ENCODE measurements at places on chromosomes 16 and 17.
A peak's percentile ranks its signal among the peaks of the same experiment; 100 is the strongest.

- no peak for DNase-seq
Measured at GRCh38 chr17:73419881-73420280, 108.1 kb upstream of the CDC42EP4 start.

DNA sequence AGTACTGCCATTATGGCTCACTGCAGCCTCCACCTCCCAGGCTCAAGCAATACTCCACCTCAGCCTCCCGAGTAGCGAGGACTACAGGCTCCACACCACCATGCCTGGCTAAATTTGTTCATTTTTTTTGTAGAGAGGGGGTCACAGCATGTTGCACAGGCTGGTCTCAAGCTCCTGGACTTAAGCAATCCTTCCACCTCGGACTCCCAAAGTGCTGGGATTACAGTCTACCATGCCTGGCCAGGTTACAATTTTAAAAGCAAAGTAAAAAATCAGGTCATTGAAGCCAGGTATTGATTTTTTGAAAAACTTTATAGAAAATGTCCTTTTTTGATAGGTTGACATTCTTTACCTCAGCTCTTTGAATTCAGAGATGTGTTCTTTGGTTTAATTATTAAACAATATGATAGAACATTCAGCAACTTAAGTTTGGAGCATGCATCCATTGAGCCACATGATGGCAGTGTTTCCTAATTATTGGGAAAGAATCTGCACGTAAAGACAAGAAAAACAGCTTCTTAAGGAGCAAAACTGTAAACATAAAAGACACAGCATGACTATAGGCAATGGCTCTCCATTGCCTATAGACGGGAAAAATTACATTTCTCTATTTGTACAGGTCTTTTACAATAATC lies 1.7 kb upstream of the SLC16A11 start:
- peak; percentile 61 for DNase-seq

DNA sequence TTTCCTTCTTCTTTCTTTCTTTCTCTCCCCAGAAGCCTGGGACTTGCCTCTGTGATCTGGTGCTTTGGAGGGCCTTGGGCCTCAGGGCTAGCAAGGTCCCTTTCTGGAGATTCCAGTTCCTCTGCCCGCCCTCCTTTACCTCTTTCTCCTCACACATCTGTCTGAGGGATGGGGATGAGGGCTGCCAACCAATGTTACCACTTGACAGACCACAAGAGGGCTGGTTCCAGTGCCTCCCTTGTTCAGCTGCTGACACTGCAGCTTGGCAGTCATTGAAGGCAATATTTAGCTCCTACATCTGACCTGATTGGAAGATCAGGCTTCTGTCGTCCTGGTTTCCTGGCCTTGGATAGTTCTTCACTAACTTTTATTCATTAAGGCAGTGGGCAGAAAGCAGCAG lies 3.6 kb upstream of the ZNF652 start:
- DNase-seq, result peak; percentile 65

DNA sequence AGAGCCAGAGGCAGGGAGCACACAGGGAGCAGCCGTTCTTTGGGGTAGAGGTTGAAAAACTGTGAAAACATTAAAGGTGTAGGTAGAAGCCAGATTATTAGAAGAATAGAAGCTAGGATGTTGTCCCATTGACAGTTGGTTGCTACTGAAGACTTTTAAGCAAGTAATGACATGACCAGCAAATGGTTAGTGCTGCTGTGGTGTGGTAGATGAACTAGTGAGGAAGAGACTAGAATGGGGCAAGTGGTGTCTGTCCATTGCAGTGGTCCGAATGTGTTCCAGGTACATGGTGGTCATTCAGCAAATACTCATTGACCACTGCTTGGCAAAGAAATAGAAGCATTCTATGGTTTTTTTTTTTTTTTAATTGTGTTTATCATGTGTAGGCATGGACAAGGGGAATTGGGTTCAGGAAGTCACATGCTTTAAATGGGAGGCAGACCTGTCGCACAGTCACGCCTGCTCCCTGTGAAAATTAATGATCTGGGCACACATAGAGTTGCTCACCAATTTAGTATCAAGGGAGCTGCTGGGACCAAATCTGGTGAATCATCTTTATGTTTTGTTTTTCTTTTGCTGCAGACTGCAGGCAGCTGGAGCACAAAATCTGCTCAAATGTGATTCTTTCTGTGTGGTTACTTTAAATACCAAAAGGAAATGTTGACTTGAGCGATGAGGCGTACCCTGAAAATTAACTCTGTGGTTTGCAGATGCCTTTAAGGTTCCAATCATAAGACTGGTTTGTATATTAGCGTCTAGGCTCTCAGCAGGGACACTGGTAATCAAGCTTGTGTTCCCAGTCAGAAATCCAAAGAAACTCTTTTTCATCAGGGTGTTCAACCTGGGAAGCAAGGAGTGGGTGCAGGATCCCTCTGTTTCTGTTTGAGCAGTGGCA lies 30.7 kb downstream of the YPEL2 start:
- peak; percentile 95 for DNase-seq

DNA sequence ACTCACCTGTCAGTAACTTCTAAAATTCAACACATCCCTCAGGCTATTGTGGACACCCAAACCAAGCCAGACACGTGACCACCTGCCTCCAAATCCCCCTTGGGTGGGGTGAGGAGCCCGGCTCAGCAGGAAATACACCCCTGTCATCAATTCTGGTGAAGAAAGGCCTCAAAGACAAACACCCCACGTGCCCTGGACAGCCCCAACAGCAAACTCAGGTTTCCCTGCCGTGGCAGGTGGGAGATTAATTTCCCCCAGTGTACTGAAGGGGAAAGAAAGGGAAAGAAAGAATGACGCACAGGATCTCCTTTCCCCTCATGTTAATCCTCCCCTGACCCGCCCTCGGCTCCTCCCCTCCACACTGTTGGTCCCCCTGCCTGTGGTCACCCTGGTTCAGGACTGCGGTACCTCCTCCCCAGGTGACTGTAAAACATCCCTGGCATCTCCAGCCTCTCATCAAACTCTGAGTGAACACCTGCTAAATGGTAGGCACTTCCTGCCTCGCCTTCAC lies 98.3 kb downstream of the ZNF423 start:
- DNase-seq, result no peak

GRCh38 chr16:61909074-61909473 lies 127.2 kb downstream of the CDH8 start:
- DNase-seq, result no peak

GRCh38 chr17:17416007-17416399 lies 60.8 kb upstream of the MED9 start:
- peak; percentile 86 for DNase-seq

DNA sequence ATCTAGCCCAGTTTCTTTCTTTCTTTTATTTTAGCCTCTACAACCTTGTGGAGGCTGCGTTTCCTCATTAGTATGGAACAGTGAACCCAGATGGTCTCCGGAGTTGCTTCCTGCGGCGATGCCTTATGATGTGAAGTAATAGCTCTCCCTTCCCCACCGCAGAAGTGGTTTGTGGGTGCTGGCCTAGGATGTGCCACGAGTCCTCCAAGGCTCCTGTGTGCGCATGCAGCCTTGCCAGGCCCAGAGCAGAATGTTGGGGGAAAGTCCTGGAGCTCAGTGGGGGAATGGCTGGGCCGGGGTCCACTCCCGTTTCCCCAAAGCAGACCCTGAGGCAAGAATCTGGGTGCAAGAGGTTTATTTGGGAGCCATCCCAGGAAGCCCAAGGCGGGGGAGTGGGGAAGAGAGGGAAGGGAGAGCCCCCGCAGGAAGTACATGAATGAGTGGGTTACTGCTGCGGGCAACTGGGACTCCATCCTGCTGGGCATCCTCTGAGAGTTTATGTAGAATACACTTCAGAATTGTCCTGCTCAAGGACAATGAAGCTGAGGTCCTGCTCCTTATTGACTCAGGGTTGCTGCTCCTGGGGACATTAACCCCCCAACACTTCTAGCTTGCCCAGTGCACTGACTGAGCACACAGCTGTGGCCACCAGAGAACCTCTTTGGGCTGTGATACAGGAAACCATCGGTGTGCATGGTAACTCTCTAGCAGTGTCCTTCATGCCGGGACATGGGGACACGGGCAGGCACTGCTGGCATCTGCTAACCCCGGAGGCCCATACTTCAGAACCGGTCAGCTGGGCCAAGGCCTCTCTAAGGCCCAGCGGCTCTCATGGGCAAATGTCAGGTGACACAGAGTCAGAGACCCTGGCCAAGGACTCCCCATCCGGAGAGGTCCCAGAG lies 3.7 kb upstream of the HCRT start:
- no peak for DNase-seq

GRCh38 chr17:69412251-69412671 lies 2.2 kb upstream of the MAP2K6 start:
- no peak for DNase-seq

DNA sequence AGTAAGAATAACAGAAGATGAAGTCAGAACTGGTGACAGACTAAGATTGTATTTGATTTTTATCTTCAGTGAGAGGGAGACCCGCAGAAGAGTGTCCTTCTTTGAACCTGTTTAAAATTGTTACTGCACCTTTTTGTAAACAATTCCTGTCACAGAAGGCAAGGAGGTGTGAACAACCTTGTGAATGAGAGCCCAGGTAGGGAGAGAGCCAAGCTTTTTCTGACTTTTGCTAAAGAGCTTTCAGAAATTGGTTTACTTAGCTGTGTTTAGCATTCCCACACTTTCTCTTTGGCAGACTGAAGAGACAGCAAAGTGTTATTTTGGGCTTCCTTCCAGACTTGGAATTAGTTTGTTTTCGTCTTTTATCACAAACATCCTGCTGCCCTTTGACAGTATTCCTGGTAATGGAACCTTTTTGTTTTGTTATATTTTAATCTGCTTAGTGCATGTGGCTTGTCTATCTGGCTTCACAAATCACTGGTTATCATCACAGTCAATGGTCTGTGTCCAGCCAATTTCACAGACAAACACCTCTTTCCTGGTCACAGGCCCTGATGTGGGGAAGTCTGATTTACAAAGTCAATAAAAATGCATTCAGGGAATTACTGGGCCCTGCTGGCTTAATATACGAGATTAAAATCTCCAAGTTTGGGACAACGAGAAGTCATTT lies 85.7 kb upstream of the HS3ST2 start:
- no peak for DNase-seq

- DNase-seq, result no peak
Measured at GRCh38 chr17:29020576-29020975, 14.7 kb upstream of the SEZ6 start.

- DNase-seq, result peak; percentile 10
Measured at GRCh38 chr16:75402821-75403475, 30.4 kb downstream of the CFDP1 start.

DNA sequence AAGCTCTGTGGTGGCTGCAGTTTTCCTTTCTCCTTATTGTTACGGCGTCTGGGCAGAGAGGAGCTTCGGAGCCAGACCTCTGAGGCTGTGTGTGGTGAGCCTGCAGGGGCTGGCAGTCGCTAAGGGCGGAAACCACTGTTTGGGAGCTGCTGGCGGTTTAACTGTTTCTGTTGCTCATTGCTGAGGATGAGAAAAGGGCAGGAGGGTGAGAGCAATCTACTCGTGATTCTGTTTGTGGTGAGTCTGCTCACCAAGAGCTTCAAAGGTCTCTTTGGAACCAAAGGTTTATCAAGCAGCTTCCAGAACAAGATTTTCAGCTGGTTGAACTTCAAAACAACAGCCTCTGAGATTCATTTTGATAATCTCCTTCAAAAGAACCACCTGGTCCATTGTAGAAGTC lies 143.9 kb downstream of the ANKFN1 start:
- peak; percentile 42 for DNase-seq

GRCh38 chr17:78995022-78995760 lies 14.4 kb downstream of the CANT1 start:
- no peak for DNase-seq

Data from H4 (cell line).